Right renal cortex interstitium (tissue), 3 donors: ENCODE measurements at places on chromosomes 2 and 18.

- no peak for DNase-seq
Observed at GRCh38 chr2:185633621-185634020, 105.0 kb upstream of the FSIP2 start.

DNA sequence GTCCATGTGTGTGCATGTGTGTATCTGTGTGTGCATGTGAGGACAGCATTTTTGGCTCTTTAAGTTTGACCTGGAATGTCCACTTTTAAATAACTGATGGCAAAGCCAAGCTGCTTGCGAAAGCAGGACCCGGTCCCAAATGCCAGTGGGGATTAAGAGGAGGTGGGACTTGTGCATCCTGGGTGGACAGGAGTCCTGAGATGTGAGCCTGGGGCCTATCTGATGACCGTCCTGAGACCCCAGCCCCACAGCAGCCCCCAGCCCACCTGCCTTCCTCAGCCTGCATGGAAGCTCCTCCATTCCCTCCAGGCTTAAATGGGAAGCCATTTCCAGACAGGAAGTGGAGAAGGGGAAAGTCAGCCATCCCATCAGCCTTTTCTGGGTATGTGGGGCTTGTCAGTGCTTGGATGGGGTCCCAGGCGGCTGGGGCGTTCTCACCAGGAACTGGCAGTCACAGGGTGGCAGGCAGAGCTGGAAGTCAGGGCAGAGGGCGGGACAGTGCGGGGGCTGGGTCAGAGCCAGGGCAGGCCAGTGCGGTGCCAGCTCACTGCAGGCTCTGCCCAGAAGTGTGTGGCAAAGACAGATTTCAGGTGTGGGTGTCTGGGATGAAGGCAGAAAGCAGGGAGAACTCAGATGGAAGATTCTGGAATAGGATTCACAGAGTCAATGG is 117.8 kb downstream of the ACKR3 start:
- no peak for DNase-seq

DNA sequence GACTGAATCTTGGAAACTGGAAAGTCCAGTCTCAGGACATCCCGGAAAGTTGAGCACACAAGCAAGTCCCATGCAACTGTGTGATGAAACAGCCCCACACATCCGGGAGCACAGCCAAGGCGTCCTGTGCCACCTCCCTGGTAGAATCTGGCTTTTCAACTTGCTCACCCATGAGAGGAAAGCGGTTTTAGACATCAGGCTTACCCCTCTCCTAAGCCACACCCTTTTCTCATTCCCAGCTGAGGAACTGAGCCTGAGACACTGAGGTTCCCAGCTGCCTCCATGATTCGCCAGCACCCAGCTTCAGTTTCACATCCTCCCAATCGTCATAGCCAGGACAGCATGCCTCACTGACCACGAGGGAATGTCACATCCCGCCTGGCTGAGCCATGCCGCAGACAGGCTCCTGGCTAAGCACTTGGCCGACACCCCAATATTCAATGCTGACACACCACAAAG is 60.3 kb downstream of the STEAP3 start:
- DNase-seq: no peak

- peak; percentile 84 for DNase-seq
Observed at GRCh38 chr2:174395284-174395968, at the start of gene SCRN3. Gene SCRN3, plus strand, starts transcription at chr2:174395730. Its CDS starts 2,554 bp downstream, at chr2:174398284.

GRCh38 chr2:43152741-43153647 is 73.4 kb downstream of the ZFP36L2 start:
- DNase-seq: no peak

DNA sequence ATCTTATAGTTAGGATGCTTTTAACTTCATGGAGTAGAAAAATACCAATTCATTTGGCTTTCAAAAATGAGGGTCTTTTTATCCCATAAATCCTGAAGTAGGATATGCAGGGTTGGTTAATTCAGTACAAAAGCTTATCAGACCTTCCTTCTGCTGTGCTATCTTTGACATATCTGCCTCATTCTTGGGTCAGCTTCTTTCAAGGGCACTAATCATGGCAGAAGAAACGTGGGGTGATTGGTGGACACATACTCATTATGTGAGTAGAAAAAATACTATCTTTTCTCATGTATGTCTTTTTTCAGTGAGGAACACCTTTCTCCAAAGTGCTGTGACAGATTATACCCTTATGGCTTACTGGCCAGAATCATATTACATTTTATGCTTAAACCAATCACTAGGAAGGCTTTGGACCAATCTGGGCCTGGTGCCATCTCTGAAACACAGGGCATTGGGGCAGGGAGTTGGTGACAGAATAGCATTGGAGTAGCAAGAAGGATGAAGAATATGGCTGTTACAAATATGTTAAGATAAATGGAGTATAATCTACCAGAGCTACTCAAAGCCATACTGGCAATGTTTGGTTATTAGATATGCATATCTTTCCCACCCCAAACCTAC is 10.1 kb downstream of the UGP2 start:
- DNase-seq: no peak
